Skin of body (tissue), 3 donors: ENCODE measurements at places on chromosomes 11 and 22. TPM values are rescaled to one million over a fixed set of nuclear protein-coding genes. Genes with fewer than 3 reads are reported as not detected.

GRCh38 chr22:20499769-20500168 lies 4.2 kb upstream of the KLHL22 start:
- DNase-seq, result no peak

- peak; percentile 54 for DNase-seq
Observed at GRCh38 chr11:63767565-63768236, 874 bp downstream of the ZFTA start.

DNA sequence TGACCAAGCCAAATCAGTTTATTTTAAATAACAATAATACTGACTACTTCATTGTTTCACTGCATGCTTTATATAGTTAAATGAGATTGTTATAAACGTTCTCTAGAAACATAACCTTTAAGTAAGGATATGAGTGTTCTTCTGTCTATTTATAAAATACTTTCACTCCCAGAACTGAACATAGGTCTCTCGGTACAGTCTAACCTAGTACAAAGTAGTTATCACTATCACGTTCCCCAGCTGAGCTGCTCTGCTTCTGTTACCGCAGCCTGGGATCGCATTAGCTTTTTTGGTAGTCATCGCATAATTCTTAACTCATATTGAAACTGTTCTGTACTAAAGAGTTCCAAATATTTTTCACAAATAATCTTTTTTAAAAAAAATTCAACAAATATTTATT lies 143.6 kb downstream of the WNT11 start:
- DNase-seq, result no peak

DNA sequence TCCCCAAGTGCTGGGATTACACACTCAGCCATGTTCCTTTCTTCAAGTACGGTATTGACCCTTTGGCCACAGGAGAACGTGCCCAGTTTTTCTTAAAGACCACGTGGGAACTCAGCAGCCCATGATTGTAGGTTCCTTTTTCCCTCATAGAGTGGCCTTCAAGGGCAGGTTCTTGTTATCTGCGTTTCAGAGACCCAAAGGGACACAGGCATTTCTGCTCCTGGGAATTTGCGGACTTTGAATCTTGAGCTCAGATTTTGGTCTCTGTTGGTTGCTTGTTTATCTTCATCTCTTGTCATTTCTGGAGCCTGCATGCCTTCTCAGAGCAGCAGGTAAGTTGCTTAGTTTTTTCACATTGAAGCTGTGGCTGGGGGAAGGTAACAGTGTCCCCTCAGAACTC lies 12.0 kb downstream of the MARK2 start:
- DNase-seq, result no peak

DNA sequence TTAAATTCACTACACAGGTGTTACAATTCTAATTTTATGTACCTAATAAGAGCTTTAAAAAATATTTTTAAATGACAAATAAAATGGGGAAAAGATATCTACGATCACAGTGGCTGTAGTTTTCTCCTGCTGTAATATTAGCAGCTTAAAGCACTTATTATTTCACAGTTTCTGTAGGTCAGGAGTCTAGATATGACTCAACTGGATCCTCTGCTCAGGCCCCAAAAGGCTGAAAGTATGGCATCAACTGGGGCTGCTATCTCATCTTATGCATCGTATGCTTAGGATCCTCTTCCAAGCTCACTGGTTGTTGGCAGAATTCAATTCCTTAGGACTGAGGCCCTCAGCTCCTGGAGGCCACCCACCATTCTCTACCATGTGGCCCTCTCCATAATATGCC lies 12.8 kb downstream of the FBXO3 start:
- no peak for DNase-seq

GRCh38 chr11:68191661-68192579 lies 21.2 kb downstream of the KMT5B start:
- no peak for DNase-seq

- no peak for DNase-seq
Observed at GRCh38 chr11:72812604-72812966, 1.6 kb upstream of the ATG16L2 start.

- no peak for DNase-seq
Observed at GRCh38 chr11:72696866-72697700, 22.9 kb upstream of the PDE2A start.

Gene PRR33
- 0.20 TPM for total RNA-seq

GRCh38 chr11:68255526-68255925 lies 16.2 kb downstream of the C11orf24 start:
- DNase-seq, result no peak

Gene FOLR2
- 25.7 TPM for total RNA-seq
